ENCODE measurements at places on chromosomes 12 and 14.

GRCh38 chr12:106096376-106096775 lies 42.4 kb downstream of the NUAK1 start:
- no peak for DNase-seq

GRCh38 chr14:64506721-64507120 lies 2.2 kb downstream of the ZBTB1 start:
- DNase-seq: no peak

GRCh38 chr12:93300611-93301021 lies 77.1 kb upstream of the NUDT4 start:
- no peak for DNase-seq

DNA sequence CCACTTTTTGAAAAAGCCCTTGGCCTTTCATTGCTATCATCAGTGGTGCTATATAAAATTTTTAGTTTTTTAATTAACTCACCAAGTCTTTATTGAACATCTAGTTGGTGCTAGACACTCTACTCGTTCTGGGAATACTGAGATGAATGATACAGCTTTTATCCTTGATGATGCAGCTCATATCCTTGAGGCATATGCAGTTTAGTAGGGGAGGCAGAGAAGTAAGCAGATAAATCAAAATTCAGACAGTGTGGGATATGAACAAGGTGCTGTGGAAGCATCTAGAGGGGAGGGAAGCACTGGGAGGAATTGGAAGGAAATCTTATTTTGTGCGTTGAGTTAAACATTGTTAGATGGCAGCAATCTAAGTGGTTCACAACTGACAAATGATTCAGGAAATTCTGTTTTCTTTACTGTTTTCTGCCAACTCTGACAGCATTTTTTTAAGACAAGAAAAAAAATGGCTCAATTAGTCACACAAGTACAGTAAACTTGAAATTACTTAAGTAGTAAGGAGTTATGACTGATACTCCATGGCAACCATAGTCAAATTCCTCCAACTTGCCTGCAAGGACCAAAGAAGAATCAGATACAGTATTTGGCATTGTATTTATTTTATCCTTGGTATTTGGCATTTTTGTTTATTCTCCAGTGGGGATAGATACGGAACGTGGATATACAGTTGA lies 119.2 kb downstream of the TMTC2 start:
- no peak for DNase-seq

- no peak for DNase-seq
Measured at GRCh38 chr12:87768501-87769287, 260.5 kb downstream of the C12orf50 start.

DNA sequence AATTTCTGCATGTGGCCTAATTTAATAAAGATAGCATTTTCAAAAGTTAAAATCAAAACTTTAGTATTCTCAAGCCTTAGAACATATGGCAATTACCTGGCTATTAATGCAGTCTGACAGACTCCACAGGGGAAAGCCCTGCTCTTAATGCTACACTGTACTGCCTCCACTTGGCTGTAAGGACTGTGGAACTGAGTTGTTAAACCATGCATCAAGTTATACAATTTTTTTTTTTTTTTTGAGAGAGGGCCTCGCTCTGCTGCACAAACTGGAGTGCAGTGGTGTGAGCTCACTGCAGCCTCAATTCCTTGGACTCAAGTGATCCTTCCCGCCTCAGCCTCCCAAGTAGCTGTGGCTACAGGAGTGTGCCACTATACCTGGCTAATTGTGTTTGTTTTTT lies 19.0 kb upstream of the NDUFA12 start:
- DNase-seq: no peak

- no peak for DNase-seq
Measured at GRCh38 chr12:130650131-130650530, 66.0 kb downstream of the RIMBP2 start.

GRCh38 chr12:90921536-90921935 lies 33.4 kb downstream of the CCER1 start:
- no peak for DNase-seq

- no peak for DNase-seq
Measured at GRCh38 chr14:64095620-64096019, 198.6 kb downstream of the ESR2 start.

DNA sequence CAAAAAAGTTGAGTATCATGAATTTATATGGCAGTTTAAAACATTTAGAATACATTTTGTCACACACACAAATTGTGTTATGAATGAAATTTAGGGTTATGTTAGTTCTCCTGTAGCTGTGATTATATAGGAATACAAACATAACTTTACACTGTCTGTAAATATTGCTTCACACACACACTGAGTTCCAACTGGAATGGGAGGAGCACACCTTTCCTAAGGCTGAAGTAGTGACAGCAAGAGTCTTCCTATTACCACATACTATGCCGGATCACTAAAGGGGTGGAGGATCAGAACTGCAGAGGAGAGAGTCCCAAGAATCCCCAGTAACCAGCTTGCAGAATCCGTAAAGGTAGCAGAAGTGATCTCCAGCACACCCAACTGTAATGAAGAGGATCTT lies 63.7 kb downstream of the DNAI7 start:
- DNase-seq: no peak

DNA sequence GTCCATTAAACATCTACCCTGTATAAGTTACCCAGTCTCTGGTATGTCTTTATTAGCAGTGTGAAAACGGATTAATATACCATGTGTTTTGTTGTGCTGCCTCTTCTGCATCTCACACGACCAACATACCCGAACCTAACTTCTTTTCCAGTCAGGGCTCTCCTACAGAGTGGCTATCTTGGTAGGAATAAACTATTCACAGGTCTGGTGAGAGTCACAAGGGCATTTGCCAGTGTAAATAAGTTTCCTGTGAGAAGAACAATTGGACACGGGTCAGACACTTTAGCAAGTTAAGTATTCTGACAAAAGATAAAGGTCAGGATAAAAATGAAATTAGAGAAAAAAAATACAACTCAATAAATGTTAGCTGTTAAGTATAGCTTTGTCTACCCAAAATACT lies 60.9 kb downstream of the MYF5 start:
- DNase-seq: no peak

- DNase-seq: no peak
Measured at GRCh38 chr12:126545411-126545810, 1480.2 kb downstream of the AACS start.

GRCh38 chr12:55642669-55643068 lies 6.0 kb downstream of the OR10P1 start:
- no peak for DNase-seq

- DNase-seq: no peak
Measured at GRCh38 chr12:45089411-45090075, 38.6 kb upstream of the DBX2 start.

GRCh38 chr14:51424041-51424440 lies 184.0 kb downstream of the TMX1 start:
- DNase-seq: no peak

GRCh38 chr12:27927347-27927746 lies 45.2 kb downstream of the PTHLH start:
- no peak for DNase-seq

GRCh38 chr14:39491134-39491571 lies 58.9 kb upstream of the FBXO33 start:
- DNase-seq: peak; percentile 49

- DNase-seq: no peak
Measured at GRCh38 chr12:76804435-76804976, 40.6 kb downstream of the ZDHHC17 start.

DNA sequence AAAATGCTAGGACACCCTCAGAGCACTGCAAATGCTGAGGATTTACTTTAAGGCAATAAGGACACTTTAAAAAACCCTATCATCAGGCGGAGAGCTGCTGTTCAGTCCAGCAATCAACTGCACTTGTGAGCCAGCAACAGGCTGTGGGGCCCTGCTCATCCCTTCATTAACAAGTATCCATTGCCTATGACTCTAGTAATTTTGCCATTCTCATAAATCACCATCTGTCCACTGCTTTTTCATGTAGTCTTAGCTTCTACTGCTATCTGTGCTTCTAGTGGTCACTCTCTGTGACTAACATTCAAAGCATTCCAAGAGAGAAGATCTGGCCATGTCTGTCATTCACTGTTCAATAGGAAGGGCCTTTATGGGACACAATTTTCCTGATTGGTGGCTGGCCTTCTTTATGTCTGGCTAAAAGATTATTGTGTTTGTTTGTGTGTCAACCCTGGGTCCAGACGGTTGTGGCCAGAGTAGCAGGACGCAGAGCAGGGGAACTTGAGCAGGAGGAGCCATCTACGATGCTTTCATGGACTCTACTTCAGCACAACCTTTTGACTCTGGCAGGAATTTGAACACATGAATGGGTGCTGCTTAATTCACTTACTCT lies 3.6 kb upstream of the KRAS start:
- DNase-seq: no peak

DNA sequence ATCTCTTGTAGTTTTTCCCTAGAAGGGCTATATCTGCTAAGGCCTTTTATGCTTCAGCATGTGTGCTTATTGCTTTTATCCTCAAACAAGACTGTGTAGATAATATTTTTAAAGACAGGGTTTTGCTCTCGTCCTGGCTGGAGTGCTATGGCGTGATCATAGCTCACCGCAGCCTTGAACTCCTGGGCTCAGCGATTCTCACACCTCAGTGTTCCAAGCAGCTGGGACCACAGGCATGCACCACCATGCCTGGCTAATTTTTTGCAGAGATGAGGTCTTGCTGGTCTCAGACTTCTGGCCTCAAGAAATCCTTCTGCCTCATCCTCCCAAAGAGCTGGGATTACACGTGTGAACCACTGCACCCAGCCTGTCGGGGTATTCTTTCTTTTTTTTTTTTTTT lies 137.3 kb upstream of the SCAF11 start:
- DNase-seq: no peak

DNA sequence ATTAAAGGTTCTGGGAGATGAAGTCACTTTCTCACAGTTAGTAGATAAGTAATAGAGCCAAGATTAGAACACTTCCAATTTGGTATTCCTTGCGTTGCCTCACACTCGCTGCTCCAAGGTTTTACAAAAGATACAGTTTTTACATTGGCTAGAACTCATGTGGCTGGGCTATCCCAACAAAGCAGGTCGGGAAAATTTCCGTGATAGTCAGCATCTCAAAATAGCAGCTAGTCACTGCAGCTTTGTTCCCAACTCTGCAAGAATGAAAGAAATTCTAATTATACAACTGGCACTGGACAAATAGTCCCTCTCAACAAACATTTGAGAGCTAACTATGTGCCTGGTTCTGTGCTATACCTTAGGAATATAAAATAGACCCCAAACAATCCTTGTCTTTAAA lies 24.6 kb upstream of the PPP1R12A start:
- no peak for DNase-seq

DNA sequence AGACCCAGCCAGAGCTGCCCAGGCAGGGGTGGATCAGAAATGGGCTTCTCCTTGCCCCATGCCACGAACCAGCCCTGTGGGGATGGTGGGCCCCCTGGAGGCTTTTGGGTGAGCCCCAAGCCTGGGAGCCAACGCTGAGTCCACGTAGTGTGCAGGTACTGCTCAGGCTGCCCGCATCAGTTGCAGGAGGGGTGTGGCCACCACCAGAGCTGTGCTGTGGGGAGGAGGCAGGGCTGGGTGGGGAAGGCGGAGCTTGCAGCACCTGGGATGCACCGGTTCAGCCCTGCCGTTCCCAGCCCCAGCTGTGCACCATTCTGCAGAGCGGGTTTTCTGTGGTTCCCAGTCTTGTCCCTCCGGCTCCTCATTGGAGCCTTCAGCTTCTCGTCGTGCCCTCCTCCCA lies 36.3 kb downstream of the IL31 start:
- no peak for DNase-seq

GRCh38 chr14:77271113-77271710 lies at the start of gene NGB:
Gene NGB, minus strand, starts transcription at chr14:77271206. Its CDS starts 269 bp downstream, at chr14:77270937.
- no peak for DNase-seq

DNA sequence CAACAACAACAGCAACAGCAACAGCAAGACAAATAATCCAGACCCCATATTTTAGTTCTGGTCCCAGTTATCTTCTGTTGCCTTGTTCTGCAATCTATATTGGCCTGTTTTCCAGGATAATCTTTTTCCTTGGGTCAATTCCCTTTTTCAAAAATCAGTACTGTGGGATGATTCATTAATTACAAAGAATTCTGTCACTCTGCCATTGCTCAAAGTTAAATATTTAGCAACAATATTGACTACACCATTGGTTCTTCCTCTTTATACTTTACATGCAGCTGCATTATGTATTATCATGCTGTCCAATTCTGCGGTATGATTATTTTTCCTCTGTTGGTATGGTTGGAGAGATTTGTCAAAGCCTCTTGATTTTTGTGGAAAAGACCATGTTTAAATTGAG lies 10.1 kb upstream of the GALNT8 start:
- DNase-seq: no peak

- DNase-seq: no peak
Measured at GRCh38 chr12:113241191-113242025, 20.1 kb downstream of the TPCN1 start.

DNA sequence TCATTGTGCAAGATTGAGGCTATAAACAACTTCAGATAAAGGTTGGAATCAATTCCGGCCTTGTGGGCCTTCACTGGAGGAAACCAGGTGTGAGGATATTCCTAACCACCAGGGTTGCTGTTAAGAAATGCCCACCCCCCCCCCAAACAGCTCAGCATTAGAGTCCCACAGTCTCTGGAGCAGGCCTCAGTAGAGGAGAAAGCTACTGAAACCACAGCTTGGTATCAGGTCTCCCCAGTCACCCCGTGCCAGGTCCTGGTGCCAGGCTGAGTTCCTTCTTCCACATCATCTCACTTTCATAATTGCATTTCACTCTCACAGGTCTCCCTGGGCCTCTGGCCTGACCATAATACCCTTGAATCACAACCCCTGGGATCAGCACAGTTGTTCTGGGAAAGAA lies 12.5 kb downstream of the GALNT6 start:
- DNase-seq: no peak

GRCh38 chr14:94867946-94868771 lies 98.2 kb upstream of the GSC start:
- DNase-seq: no peak

DNA sequence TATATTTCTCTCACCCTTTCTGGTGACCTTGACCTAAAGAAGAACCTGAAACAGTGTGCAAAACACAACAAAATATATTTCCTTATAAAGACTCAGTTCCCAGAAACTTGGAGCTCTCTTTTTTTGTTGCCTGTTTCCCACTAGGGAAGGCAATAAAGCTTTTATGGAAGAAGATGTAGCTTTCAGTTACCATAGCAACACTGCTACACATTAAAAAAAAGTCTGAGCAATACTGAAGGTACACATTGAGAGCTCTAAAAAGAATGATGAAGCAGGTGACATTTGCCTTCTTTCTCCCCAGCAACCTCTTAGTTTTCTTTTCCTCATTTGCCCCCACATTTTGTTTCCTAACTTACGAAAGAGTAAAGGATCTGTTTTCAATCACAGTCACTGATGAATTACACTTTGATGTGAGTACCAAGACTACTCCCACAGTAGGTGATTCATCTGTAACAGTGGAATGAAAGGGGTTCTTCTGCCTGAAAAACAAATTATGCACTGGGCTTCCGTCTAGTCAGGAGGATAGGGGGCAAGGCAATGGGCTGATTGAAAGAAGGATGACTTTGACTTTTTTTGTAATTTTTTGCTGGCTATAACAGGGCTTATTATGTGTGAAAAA lies 1.1 kb upstream of the CATSPERB start:
- no peak for DNase-seq

- no peak for DNase-seq
Measured at GRCh38 chr14:66471584-66471983, 14.6 kb upstream of the CCDC196 start.
